Gastroesophageal sphincter (tissue), 4 donors: ENCODE measurements at places on chromosomes 7 and 10.
A peak's percentile ranks its signal among the peaks of the same experiment; 100 is the strongest.

DNA sequence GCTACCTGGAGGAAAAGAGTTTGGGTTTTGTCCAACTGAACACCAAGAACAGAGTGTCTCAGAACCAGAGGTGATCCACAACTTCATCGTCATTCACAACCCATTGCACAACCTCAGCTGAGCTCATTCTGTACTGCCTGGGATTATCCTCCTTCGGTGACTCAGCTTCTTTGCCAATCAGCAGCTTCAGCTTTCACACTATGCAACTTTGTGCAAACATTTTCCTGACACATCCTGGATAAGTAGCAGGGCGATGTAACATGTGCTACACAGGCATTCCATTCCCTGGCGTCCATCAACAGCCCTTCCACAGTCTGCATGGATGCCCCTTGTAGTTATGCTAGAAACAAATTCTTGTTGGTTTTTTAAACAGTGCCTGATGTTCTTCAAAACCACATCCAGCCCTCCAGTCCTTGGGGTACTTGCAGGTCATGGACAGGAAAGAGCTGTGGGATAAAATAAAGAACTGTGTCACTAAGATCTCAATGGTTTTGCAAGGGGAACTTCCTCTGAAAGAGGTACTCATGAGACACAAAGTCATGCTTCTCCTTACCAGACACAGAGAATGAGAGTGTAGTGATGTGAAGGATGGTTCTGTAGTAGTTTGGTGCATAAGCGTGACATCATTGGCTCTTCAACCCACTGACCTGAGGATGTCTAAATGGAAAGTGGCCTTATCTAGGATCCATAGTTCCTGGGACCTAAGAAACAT, 478.5 kb downstream of the KIF20B start:
- H3K4me1 ChIP-seq: no peaks in the 10 kb centered on the region
- no peaks in the 10 kb centered on the region for H3K36me3 ChIP-seq
- H3K4me3 ChIP-seq: no peak overlapping the region
- ATAC-seq: peak; percentile 89
- H3K27ac ChIP-seq: peak overlapping the region; percentile 37

- no peaks in the 10 kb centered on the region for H3K36me3 ChIP-seq
- no peak overlapping the region for H3K27ac ChIP-seq
- H3K4me1 ChIP-seq: no peaks in the 10 kb centered on the region
Observed at GRCh38 chr10:1545524-1545923, 191.8 kb downstream of the ADARB2 start.

DNA sequence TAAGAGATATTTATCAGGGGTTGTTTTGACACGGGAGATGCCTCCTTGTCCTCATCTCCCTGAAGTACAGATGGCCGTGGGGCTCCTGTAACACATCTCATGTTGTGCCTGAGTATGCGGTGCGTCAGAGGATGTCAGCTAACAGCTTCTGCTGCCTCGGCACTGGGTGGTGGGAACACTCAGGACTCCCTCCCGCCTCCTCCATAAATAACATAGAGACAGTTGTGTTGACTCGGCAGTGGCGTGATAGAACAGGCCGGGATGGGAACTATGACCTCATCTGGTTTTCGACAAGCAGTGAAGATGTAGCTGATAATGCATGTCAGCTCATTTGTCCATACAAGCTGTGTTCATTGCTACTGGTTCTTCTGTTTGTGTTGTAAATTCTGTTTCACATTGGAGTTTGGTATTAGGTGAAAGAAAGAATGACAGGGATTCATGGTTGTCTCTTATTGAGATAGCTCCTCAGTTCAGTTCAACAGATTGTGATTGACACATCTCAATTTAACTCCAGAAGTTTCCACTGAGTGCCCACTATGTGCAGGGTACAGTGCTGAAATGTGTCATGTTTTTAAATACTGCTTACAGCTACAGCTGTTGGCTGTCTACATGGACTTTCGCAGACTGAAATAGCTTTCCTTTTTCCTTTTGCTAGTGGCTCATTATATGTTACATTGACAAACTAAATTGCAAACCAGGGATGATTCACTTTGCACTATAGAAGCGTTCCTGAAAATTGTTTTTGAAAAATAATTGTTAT, 87.4 kb downstream of the CHN2 start:
- peak; percentile 22 for ATAC-seq
- H3K27ac ChIP-seq: no peak overlapping the region
- H3K4me1 ChIP-seq: no peaks in the 10 kb centered on the region
- no peaks in the 10 kb centered on the region for H3K36me3 ChIP-seq

DNA sequence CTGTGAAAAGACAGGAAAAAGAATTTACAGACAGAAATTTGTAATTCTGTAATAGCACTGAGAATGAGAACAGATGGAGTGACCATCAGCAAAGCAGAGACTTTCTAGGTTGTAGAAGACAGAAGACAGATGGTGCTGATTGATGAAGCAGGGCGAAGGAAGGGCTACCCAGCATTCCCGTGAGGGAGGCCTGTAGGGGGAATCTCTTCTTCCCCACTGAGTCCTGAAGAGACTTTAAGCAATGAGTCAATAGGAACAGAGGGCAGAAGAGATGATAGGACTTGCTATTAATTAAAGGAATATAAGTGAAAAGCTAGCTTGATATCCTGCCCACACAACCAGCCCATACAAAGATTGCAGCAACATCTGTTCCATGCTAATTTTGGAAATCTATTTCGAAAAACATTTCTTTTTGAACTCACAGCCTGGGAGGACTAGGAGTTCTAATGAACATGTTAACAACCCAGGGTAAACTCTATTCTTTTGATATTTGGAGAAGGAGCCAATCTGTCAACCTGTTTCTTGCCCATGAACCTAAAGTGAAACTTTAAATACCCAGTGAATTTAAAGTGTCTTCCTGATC, 44.1 kb downstream of the RALA start:
- no peaks in the 10 kb centered on the region for H3K36me3 ChIP-seq
- ATAC-seq: peak; percentile 55
- H3K4me3 ChIP-seq: no peak overlapping the region

DNA sequence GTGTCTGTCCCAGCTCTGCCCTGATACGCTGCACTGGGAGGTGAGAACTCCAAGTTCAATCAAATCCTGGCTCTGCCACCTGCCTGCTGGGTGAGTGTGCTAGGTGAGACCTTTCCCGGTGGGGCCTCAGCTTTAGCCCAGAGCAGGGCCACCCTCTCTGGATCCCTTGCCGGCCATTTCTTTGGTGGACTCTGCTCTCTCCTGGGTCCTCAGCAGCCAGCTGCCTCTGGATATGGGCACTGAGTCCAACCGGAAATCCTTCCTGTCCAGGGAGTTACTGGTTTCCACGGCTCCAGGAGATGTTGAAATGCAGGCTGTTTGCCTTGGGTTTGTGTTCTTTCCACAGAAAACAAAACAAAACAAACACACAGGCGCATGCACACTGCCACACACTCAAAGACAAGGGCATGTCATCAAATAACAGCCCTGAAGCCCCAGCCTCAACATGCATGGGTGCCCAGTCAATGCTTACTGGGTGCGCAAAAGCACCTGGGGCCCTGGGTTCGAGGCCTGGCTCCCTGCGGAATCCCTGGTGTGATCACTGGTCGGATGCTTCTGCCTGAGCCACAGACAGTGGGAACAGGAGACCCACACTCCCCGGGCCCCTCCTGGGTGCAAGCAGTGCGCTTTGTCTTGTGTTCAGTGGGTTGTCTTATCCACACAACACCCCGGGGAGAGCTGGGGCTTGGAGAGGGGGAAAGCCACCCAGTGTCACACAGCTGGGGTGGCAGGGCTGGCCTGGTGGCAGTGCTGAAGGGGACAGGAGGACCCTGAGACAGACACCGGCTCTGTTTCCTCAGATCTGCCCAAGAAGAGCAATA, 33.1 kb downstream of the PPIF start:
- H3K36me3 ChIP-seq: no peaks in the 10 kb centered on the region
- ATAC-seq: peak; percentile 77
- H3K27ac ChIP-seq: peak overlapping the region; percentile 85

GRCh38 chr7:116041615-116042014, 11.1 kb upstream of the TFEC start:
- no peak overlapping the region for H3K4me3 ChIP-seq
- H3K27me3 ChIP-seq: no peaks in the 10 kb centered on the region
- H3K36me3 ChIP-seq: no peaks in the 10 kb centered on the region
- no peaks in the 10 kb centered on the region for H3K4me1 ChIP-seq
- no peak overlapping the region for H3K27ac ChIP-seq
- ATAC-seq: no peak

DNA sequence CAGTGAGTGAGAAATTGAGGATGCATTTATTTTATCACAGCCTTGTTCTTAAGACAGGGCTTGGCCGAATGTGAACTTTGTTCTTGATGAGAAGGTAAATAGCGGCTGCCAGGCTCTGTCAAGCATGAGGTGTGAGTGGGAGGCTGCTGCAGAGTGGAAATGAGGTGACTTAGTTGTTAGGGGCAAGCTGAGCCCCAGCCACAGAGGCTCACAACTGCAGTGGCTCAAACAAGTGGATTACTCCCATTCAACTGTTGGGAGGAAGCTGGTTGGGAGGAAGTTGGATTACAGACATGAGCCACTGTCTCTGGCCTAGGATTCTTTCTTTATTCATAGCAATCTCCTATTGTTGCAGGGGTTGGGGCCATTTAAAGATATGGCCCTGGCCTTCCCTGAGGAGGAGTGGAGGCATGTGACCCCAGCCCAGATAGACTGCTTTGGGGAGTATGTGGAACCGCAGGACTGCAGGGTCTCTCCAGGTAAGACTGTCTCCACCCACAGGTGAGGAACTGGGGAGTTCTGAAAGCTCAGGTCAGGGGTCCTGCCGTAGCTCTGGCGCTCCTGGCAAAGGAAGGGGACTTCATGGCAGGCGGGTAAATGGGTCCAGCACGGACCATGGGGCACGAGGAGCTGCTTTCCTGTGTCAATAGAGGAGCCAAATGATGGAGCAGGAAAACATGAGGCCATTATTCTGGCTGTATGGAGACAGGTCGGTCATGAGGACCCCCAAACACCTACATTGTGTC, 7.1 kb downstream of the ZSCAN25 start:
- H3K36me3 ChIP-seq: peaks cover 100% of the 10 kb centered on the region
- no peak for ATAC-seq
- no peak overlapping the region for H3K4me3 ChIP-seq
- H3K27ac ChIP-seq: no peak overlapping the region
- H3K4me1 ChIP-seq: peaks cover under 1% of the 10 kb centered on the region

GRCh38 chr10:96370584-96371157, 11.9 kb upstream of the OPALIN start:
- ATAC-seq: no peak
- H3K4me1 ChIP-seq: no peaks in the 10 kb centered on the region
- H3K4me3 ChIP-seq: no peak overlapping the region
- H3K36me3 ChIP-seq: no peaks in the 10 kb centered on the region

DNA sequence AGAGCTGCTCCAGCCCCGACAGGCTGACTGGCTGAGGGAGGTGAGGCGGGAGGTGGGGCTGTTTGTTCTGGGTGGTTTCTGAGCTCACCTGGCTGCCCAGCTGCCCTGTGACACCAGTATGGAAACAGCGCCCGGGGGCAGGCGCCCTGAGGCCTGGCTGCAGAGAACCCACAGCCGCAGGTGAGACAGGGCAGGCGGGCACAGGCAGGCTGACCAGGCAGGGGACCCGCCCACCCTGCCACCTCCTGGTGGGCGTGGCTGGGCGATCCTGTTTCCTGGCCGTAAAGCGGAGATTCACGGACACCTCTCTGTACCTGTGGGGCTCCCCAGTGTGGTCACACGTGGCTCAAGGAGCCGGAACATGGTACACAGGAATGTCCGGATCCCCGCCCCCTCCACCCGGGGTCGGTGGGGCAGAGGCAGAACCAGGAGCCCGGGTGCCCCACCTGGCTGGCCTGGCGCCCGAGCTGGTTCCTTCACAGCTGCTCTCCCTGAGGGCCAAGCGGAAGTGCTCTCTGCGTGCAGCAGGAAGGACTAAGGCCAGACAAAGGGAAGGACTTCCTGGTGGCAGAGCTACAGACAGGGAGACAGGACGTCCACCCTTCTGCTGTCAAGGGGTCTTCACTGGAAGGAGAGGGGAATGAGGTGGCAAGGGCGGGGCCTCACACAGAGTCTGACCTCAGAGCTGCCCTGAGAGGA, 3.9 kb downstream of the MICALL2 start:
- H3K4me1 ChIP-seq: peaks cover 88% of the 10 kb centered on the region
- no peak for ATAC-seq
- no peaks in the 10 kb centered on the region for H3K27me3 ChIP-seq
- H3K27ac ChIP-seq: no peak overlapping the region
- H3K36me3 ChIP-seq: no peaks in the 10 kb centered on the region

GRCh38 chr7:128945668-128946366, 8.1 kb downstream of the IRF5 start:
- H3K4me3 ChIP-seq: no peak overlapping the region
- no peak overlapping the region for H3K27ac ChIP-seq
- no peaks in the 10 kb centered on the region for H3K36me3 ChIP-seq

- no peak overlapping the region for H3K4me3 ChIP-seq
- H3K36me3 ChIP-seq: no peaks in the 10 kb centered on the region
- no peaks in the 10 kb centered on the region for H3K27me3 ChIP-seq
- no peak for ATAC-seq
- H3K4me1 ChIP-seq: no peaks in the 10 kb centered on the region
- H3K27ac ChIP-seq: no peak overlapping the region
Observed at GRCh38 chr7:119708891-119709290, 564.1 kb upstream of the KCND2 start.

- H3K36me3 ChIP-seq: no peaks in the 10 kb centered on the region
- no peaks in the 10 kb centered on the region for H3K4me1 ChIP-seq
- H3K4me3 ChIP-seq: no peak overlapping the region
- no peak for ATAC-seq
- peaks cover 14% of the 10 kb centered on the region for H3K27me3 ChIP-seq
Observed at GRCh38 chr10:131102147-131102546, 209.4 kb downstream of the TCERG1L start.

DNA sequence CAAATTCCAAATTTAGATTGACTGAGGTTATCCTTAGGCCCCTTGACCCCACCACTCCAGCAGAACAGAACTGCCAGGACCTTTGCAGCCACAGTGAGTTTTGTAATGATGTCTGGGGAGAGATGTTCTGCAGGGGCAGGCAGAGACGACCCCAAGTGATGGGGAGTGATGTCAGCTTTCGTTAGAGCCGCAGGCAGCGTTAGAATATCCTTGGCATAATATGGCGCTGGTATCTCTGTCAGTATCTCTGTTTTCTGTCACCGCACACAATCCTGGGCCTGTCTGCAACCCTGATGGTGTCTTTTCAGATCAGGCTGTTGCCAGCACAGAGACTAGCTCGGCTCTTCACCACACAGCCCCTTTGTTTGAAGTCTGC, 1083.6 kb downstream of the KCNMA1 start:
- no peaks in the 10 kb centered on the region for H3K36me3 ChIP-seq
- H3K27me3 ChIP-seq: no peaks in the 10 kb centered on the region

DNA sequence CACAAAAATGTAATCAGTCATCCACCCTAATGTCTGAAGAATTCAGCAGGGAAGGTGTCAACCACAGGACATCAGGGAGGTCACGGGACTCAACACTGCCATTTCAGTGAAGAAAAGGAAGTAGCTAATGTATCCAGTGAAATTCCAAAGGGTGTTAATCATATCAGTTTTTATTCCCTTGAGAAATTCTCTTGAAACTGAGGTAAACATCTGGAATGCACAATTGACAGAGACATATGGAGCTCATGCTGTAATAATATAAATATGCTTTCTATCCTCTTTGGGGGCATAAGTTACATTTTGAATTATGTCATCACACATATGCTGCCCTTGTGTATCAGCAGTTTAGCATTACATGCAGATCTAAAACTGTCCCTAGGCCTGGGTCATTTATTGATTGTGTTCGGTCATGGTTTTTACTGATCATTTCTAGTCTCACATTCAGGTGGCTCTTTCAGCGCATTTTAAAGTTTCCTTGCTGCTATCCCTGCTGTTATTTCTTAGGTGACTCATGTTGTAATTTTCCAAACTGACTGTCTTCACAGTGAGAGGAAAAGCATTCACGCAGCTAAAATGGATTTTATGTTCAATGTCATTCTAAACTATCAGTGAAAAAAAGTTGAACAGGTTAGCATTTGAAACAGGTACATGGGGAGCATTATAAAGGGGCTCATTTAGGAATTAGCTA, 273.9 kb downstream of the TSPAN12 start:
- no peak for ATAC-seq
- H3K27ac ChIP-seq: no peak overlapping the region
- H3K36me3 ChIP-seq: no peaks in the 10 kb centered on the region
- H3K27me3 ChIP-seq: no peaks in the 10 kb centered on the region
- no peaks in the 10 kb centered on the region for H3K4me1 ChIP-seq
